ENCODE measurements at places on chromosomes 16 and 17. TPM values are rescaled to one million over a fixed set of nuclear protein-coding genes. Genes with fewer than 3 reads are reported as not detected.

Gene FA2H
- 34.7 TPM for total RNA-seq

Gene VMO1
- 1.3 TPM for total RNA-seq

Gene SSTR5
- 0.11 TPM for total RNA-seq

Gene TBC1D3G
- not detected for total RNA-seq

Gene CARD14
- total RNA-seq, result not detected

Gene RNF112
- 0.52 TPM for total RNA-seq

Gene ALOX12
- total RNA-seq, result not detected

Gene KSR1
- 11.8 TPM for total RNA-seq

Gene CCL4
- not detected for total RNA-seq

Gene PRPSAP1
- total RNA-seq, result 74.6 TPM

Gene HNF1B
- 31.4 TPM for total RNA-seq

Gene ANKRD40CL
- not detected for total RNA-seq

Gene MPV17L
- 5.7 TPM for total RNA-seq

Gene C16orf54
- not detected for total RNA-seq

Gene UTS2R
- total RNA-seq, result not detected

Gene CSH2
- total RNA-seq, result not detected

Gene KCNAB3
- total RNA-seq, result 2.4 TPM

Gene SPAG5
- 77.8 TPM for total RNA-seq

Gene MFAP4
- not detected for total RNA-seq

Gene CD300LB
- total RNA-seq, result 0.12 TPM

Gene ADGRG3
- total RNA-seq, result 0.79 TPM

Gene NOG
- 1.1 TPM for total RNA-seq

Gene MAP3K14
- 62.4 TPM for total RNA-seq

Gene KRTAP4-5
- not detected for total RNA-seq

All from A549 treated with DMSO at 1 μM for 4 hours (cell line).